ENCODE measurements at places on chromosomes 3 and 15.

GRCh38 chr3:9778143-9779074 lies 8.7 kb upstream of the CAMK1 start:
- no peak for DNase-seq

DNA sequence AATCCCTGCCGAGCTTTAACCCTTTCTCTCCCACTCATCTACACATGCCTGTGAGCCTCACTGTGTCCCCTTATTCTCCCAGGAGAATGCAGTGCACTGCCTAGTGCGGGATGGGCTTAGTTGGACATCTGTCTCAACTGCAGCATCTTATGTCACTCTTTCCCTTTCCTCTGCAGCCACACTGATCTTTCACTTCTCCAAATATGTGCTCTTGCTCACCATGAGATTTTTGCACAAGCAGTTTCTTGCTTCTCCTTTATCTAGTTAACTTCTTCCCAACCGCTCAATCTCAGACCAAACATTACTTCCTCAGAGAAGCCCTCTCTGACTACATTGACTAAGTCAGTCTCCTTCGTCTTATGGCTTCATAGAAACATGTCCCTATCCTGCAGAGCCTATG lies 292.3 kb downstream of the KBTBD8 start:
- DNase-seq, result no peak

- no peak for DNase-seq
These were observed 61.4 kb upstream of the ST8SIA2 start for GRCh38 chr15:92332125-92332899.

- no peak for DNase-seq
These were observed 136.0 kb downstream of the ATP10A start for GRCh38 chr15:25727116-25727515.

DNA sequence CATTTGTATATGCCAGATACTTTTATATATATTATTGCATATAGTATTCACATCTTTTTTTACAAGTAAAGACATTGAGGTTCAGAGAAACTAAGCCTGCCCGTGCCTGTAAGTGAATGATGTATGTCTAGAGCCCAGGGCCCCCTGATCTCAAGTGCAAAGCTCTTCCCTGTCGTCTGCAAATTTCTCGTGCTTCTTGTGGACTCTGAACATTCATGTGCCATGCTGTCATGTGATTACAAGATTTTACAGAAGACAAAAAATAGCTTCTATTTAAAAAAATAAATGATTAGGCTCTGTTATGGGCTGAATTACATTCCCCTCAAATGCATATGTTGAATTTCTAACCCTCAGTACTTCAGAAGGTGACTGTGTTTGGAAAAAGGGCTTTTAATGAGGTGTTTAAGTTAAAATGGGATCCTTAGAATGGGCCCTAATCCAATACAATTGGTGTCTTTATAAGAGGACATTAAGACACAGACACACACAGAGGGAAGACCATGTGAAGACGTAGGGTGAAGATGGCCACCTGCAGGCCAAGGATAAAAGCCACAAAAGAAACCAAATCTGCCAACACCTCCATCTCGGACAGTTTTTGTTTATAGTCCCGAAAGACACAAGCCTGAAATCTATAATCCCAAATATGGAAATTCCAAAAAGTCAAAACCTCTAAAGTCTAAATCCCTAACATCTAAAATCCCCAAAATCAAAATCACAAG lies 3.9 kb upstream of the MASP1 start:
- no peak for DNase-seq

Measured in D341Med (cell line).